NCI-H526 (cell line): ENCODE measurements at places on chromosomes 11 and 22.

GRCh38 chr22:23405366-23405851 lies 174.7 kb downstream of the IGLL1 start:
- DNase-seq = no peak

DNA sequence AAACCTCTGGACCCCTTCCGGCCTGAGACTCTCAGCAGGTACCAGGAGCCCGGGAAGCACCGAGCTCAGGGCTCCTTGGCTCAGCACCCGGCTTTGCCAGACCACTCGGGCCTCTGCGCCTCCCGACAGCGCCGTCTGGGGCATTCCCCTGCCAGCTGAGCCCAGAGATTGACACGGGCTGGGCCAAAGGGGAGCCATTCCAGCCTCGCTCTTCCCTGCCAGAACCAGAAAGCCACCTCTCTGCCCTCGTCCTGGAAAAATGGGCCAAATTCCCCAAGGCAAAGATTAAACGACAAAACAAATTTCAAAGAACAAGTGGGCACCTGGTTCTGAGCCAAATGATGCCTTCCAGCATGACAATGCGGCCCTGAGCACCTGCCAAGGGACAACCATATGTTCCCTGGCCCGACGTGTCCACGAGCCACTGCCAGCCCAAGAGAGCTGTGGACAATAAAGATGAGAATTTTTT lies 59.3 kb downstream of the CELSR1 start:
- DNase-seq = no peak

DNA sequence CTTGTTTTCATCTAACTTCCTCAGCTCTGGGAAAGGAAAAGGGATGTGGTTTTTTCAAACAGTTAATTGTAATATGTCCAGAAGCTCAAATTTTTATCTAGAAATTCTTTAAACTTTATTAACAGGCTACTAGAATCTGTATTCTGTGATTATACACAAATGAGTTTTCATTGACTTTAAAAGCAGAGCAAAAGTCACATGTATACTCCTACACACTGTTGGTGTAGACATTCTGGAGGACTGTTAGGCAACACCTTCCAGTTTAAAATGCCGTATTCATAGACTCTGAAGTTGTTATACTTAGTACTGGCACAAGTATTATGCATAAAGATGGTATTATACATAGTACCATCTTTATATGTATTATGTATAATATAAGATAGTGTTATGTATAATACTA lies 64.9 kb downstream of the SPECC1L start:
- DNase-seq = no peak

GRCh38 chr11:65887723-65888162 lies 528 bp downstream of the FIBP start:
- no peak for DNase-seq

DNA sequence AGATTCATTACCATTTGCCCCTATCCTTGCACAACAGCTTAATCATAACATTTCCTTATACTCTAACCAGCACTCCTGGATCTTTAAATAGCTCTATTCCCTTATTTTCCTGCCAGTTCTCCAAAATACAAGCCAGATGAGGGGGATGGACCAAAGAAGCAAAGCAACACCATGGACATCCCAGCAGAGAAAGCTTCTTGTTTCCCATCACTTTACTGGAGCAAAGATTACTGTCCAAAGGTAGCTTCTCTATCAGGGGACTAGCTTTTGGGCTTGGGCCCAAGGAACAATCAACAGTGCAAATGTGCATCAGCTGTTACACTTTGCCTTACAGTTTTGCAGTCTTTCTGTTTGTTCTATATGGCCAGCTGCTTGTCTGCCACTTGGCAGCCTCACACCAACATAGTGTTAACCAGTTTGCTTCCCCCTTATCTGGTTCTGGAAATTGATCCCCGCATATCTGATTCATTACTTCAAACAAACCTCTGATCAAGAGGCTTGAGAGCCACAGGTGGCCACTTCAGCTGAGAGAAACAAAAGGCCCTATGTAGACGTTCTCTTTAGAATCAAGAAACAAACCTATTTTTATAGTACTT lies 814.3 kb downstream of the METTL15 start:
- no peak for DNase-seq

GRCh38 chr22:45518580-45518991 lies 15.9 kb downstream of the FBLN1 start:
- DNase-seq = no peak
